ENCODE measurements at places on chromosomes 7 and 10.

- no peak for DNase-seq
Measured at GRCh38 chr10:129892548-129893052, 71.5 kb downstream of the EBF3 start.

GRCh38 chr10:79491143-79491835 lies 21.0 kb upstream of the EIF5AL1 start:
- DNase-seq, result no peak

DNA sequence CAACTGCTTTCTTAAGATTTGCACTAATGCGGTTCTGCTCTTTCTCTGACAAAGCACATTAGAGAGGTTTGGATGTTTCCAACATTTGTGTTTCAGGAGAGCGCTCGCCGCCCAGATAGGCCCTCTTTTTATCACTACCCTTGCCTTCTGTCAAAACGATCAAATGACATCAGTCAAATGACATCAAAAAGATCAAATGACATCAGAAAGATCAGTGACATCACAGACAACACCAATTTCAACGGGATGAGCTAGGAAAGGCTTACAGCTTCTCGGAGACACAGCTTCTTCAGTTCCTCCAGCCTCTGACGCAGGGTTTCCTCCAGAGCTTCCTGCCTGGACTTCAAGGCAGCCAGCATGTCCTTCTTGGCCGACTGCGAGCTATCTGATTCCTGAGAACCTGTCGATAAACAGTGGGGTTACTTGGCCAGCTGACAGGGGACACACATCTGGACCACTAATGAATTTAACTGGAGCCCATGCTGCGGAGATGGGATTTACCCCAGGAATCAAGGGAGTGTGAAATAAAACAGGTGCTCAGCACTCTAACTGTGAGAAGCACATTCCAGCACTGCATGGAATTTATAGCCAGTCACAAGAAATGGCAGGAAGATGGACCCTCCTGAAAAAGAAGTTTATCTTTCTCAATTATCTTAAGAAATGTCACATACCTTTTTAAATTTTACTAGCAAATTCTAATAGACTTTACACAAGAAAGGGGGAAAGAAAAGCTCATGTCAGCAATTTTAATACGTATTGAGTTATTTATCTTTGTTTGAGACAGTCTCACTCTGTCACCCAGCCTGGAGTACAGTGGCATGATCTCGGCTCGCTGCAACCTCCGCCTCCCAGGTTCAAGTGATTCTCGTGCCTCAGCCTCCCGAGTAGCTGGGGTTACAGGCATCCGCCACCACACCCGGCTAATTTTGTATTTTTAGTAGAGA lies 88.2 kb downstream of the PRPF18 start:
- no peak for DNase-seq

- no peak for DNase-seq
Measured at GRCh38 chr7:22216832-22217475, 140.0 kb downstream of the RAPGEF5 start.

DNA sequence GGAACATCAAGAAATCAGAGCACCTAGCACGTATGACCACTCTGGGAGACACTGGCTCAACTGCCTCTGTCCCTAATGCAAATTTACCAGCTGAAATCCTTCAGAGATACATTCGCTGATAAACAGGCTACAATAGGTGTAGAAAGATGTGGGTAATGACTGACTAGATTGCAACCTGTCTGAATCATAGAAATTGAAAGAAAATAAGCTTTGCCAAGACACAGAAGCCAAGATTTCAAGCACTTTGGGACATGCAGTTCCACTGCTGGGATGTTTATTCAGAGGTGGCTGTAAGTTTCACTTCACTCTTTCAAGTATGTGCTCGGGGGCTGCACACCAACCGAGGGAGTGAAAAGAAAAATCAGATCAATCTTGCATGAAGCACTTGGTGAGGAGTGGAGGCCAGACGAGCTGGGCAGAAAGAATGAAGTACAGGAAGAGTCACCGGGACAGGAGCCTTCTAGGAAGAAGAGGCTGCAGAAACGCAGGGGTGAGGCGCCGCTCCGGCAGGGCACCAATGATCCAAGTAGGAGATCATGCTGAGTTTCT lies 276.7 kb downstream of the PARD3 start:
- no peak for DNase-seq

DNA sequence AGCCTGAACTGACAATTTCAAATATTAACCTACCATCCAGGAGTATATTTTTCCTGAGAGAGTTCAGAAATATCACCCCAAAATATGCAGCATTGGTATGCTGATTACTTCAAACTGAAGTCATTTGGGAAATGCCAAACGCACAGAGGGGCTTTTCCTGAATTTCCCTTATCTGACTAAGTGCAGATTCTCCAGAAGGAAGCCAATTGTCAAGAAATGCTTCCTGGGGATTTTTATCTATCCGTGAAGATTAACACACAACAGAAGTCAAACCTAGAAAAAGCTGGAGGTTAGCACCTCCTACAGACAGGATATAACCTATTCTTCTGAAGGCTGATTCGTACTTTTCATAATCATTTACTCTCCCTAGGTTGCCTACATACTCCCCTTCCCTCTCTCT lies 91.0 kb downstream of the AKR1D1 start:
- no peak for DNase-seq

- DNase-seq, result no peak
Measured at GRCh38 chr7:157844141-157844540, 507.3 kb downstream of the DNAJB6 start.

GRCh38 chr7:57354679-57355338 lies 95.2 kb upstream of the ZNF716 start:
- DNase-seq, result no peak

DNA sequence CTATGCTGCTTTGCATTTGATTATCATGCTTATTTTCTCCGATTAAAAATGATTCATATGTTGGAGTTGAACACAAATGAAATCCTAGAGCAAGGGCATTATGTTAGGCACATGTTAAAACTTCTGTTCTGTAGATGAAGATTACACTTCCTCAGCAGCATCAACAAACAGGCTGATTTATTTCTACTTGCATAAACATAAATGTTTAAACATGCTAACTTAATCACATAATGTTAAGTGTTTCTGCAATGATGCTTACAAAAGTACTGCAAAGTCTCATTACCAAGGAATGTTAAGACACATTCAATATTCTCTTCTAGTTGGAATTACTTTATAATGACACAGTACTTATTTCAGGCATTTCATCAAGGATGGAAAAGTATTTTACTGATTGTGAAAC lies 770.8 kb downstream of the ANKRD7 start:
- DNase-seq, result no peak

- DNase-seq, result no peak
Measured at GRCh38 chr7:94062372-94062771, 58.2 kb upstream of the BET1 start.

DNA sequence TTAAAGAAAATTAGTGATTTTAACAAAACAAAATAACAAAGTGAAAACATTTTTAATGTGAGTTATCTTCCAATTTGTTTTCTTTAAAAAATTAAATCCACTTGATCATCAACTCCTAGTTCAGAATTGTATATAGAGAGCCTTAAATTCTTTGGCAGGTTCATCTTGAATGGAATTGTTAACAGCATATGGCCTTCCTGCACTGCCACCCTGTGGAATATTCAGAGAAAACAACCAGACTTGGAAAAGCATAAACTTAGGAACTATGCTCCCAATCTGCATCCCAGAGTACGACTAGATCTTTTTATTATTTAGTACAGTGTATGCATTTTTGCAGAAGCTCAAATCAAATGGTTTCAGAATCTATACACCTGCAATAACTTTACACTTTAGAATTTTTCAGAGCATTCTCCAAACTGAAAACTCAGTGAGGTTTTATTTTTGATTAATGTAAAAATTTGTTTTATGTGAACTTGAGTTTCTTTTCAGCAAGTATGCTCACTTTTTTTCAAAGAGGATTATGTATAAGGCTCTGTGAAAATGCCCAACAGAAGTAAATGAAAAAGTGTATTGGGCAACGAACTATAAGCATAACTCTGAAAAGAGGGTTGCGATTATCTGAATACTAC lies 44.9 kb upstream of the ANK3 start:
- no peak for DNase-seq

GRCh38 chr7:44063894-44064651 lies 1.3 kb downstream of the PGAM2 start:
- no peak for DNase-seq

DNA sequence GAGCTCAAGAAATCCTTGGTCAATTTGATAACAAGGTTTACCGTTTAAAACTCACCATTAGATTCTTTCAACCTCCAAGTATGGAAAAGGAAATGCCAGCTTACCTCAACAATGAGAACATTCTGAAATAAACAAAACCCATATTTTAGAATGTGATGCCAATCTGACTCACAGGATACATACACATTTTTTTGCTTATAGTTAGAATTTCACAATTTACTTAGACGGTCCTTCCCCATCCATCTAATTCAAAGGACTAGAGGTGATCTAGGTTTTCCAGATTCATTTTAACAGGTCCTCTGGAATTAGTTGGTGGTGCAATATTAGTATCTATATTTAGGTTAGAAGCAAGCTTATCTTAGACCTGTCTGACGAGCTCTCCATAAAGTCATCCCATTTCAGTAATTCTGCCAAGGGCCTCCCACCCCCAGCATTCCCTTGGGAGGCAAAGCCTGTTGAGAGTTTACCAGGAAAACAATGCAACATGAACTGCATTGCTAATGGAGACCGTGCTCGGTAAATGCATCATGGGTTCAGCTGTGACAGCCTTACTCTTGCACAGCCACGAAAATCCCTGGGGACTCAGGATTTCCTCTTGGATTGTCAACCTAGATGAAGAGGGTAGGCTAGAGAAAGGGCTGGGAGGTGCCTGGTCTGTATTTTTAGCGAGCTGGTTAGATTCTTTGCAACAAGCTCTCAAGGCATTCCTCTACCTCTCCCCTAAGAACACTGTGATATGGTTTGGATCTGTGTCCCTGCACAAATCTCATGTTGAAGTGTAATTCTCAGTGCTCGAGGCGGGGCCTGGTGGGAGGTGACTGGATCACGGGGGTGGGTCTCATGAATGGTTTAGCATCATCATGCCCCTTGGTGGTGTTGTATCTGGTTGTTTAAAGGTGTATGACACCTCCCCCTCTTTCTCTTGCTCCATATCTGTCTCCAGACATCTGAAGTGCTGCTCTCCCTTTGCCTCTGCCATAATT lies 93.8 kb downstream of the PRTFDC1 start:
- no peak for DNase-seq

GRCh38 chr10:62155054-62155680 lies 113.5 kb downstream of the RTKN2 start:
- DNase-seq, result no peak

DNA sequence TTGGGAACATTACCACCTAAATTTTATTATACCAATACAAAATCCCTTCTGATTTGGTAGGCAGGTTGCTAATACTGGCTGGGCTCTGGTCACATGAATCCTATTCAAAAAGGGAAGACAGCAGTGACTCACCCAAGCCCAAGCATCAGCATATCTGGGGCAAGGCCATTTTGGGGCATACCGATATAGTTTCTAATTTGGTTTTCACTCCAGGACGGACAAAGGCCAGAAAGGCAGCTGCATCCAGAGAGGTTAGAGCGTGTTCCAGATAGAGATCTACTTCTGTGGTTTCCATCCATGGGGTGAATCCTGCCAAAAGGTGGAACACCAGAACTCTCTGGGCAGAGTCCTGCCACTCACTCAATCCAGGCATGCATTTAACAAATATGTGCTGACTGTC lies 335.8 kb downstream of the ELMO1 start:
- DNase-seq, result no peak

DNA sequence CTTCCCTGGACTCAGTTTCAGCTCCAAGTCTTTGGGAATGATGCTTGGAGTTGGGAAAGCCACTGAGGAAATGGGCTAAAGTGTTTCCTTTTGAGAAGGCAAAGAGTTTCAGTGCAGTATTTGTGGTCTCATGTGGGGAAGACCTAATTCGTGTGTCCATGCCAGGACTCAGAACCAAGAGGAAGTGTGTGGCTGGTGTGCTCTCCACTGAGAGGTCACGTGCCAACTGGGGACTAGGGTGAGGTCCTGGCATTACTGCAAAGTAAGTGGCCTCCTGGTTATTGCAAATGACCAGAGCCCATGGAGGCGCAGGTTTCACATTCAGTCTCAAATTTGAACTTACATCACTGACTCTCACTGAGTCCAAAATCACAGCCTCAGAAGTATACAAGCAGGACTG lies 48.6 kb upstream of the ITPRID1 start:
- no peak for DNase-seq

DNA sequence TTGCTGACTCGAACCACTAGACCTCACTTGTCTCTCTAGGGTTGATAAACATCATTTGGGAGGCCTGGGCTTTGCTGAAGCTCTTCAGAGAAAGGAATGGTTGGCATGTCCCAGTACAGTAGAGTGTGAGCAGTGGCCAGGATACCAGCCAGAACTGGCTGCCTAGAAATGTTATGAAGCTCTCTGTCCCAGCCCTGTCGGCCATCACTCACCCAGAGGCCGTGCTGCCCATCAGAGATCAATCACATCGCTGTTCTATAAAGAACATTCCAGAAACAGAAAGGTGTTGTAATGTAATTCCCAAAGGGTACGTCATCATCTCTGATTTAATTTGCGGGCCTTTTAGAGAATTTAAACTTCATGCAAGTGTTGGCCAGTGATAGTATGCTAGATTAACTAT lies 111.5 kb downstream of the PRPF18 start:
- DNase-seq, result no peak

DNA sequence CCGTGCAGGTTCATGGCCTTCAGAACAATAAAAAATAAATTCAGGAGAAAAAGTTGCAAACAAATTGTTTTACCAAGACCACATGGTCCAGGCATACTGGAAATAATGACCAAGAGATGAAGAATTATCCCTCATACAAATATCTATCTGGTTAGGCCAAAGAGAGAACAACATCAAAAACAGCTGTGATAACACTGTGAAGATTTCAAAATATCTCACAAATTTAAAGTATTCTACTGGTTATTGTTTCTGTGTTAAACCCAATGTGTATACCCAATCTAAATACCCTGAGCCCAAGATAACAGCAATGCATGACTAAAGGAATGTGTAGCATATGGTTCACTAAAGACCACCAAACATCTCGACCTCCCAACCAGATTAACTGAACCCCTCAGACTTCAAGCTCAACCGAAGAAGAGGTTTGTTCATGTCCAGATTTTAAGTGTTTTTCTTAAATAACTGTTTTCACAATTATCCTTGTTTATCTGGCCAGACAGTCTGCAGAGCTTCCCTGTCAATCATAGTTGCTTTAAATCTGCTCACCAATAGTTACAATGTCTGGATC lies 10.9 kb downstream of the OR9A2 start:
- DNase-seq, result no peak

DNA sequence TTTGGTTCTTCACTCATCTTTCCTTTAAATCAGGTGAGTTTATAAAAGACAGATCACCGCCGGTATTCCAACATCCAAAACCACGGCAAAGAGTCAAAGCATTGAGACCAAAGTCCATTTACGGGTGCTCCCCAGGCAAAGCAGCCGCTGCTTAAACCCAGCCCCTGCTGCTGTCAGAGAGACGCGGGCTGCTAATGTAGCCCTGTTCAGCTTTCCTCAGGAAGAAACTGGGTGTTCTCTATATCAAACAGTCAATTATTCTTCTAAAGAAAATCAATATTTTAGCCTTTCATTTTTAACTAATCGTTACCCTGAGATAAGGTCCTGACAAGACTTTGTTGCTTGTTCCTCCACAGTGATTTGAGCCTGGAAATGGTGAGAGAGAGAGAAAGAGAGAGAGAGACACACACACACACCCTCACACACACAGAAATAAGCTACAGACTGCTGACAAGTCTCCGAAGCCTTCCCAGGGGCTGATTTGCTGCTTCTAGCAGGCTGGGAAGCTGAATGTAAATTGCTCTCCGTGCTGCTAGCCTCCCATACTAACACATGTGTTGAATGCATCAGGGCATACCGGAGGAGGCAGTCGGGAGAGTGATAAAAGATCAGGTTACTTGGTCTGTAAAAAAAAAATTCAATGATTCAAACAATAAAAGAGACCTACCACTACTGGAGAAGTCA lies 183.0 kb upstream of the ANK3 start:
- no peak for DNase-seq

GRCh38 chr7:36852931-36853330 lies 128.6 kb upstream of the AOAH start:
- no peak for DNase-seq

Data from Right ventricle myocardium inferior (tissue), 1 donor.